Stimulated activated CD8-positive, alpha-beta memory T cell treated with anti-CD3 and anti-CD28 coated beads, Interleukin-4, amount 100 ng/mL, for 48 hours (primary cell): ENCODE measurements at places on chromosomes 2 and 18.

DNA sequence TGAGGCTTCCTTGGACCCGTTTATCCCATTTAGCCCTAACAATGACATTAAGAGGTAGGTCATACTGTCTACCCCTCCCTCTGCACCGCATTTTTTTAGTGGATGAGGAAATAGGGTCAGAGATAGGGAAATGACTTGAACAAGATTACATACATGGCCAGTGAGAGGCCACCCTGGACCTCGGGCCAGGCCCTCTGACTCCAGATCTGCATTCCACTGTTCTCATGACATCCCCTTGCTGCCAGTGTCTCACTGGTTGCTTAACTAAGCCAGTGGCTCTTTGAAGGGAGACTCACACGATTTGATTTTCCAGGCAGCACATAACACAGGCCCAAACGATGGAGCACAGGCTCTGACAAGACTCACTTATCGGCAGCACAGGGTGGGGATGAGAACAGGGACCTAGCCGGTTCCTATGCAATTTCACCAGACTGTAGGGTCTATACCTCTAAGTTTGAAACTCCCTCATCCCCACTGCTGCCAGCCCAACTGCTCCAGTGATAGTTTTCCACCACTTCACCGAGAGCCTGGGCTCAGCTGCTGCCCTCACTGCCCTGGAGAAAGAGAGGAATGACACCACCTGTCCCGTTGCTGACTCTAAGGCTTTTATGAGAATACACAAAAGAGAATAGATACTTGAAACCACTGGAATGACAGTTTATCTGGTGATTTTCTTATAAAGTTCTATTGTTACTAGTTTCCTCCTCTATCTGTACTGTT, 82.5 kb downstream of the TMEM247 start:
- DNase-seq, result no peak

GRCh38 chr2:38362232-38362631, 14.8 kb downstream of the ATL2 start:
- DNase-seq, result no peak

GRCh38 chr18:35043207-35043606, 2.0 kb downstream of the MAPRE2 start:
- no peak for DNase-seq

- DNase-seq, result no peak
These were observed 70.9 kb upstream of the HS6ST1 start for GRCh38 chr2:128389388-128390086.

GRCh38 chr2:154264024-154264423, 392.3 kb downstream of the GALNT13 start:
- no peak for DNase-seq

DNA sequence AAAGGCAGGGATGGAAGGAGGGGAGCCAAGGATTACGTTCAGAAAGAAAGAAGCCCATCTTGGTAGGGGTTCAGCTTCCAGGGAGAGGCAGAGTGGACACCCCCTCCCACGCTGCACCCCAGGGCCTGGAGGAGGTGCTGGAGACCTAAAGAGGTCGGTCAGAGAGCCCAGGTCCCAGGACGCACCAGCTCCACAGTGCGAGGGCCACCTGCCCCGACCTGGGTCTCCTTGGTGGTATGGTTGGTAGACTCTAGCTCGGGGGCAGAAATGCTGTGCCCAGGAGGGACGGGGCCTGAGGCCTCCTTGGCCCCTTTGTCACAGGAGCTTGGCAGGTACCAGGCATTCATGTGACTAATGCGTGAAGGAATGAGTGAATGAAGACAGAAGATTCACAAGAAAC, 87.1 kb upstream of the RAB6C start:
- DNase-seq, result no peak

- DNase-seq, result no peak
These were observed 112.2 kb upstream of the EPAS1 start for GRCh38 chr2:46184794-46185583.
